ENCODE measurements at places on chromosomes 3 and 15.

DNA sequence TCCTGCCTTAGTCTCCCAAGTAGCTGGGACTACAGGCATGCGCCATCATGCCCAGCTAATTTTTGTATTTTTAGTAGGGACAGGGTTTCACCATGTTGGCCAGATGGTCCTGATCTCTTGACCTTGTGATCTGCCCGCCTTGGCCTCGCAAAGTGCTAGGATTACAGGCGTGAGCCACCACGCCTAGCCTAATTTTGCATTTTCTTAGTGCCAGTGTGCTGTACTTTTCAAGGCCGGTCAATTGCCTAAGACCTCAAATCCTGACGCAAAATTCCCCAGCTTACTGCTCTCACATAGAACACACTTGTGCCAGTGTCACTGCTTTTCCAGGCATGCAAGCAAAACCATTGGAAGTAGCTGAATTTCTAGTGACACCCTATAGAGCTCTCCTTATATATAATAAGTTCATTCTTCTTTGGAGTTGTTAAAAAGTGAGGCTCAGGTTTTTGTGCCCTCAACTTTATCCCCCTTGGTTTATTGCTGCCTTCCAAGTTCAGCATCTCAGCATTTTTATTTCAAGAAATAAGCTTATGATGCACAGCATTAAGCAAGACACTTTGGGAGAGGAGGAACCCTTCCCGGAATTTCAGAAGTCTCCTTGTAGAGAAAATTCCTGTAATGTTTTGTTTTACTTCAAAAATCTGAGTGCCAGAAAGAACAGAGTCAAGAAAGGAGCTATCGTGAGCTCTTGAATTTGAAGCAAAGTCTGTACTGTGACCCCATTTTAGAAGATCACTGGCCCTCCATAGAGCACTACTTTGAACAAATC, 93.2 kb downstream of the FILIP1L start:
- DNase-seq, result no peak

DNA sequence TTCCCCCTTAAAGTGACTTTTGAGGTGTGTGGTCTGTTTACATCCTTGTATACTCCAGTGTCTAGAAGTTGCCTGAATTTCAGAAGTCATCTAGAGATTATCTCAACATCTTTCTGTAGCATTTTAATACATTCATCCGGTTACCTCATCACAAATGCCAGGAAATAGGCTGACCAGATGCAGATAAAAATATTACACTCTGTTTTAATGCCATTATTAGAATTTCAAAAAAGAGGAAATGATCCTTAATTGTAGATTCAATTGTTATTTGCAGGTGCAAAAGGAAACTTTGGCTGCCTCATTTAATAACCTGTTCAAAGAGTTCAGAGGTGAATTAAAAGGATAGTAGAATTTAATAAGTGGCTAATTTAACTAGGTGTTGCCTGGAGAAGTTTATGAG, 290.9 kb downstream of the C3orf38 start:
- DNase-seq, result no peak

GRCh38 chr3:169966428-169966950, at the start of gene SEC62:
Gene SEC62, plus strand, starts transcription at chr3:169966807. Its CDS starts 16 bp downstream, at chr3:169966823.
- DNase-seq, result peak; percentile 92

DNA sequence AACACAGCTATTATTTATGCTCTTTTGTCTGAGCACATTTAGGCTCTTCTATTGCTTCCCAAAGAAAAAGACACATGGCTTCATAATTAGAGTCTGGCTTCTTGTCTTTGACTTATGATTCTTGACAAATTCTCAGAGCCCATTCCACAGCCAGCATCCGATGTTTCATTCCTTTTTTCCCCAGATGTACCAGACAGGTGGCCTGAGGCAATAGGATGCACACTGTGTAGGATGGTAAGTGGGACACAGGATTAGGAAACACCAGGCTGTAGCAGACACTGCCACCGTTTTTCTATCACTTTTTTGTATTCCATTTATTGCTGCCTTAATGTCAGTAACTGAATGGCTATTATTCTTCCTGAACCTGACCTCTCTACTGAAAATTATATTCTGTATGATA, 188.9 kb upstream of the CDIN1 start:
- no peak for DNase-seq

DNA sequence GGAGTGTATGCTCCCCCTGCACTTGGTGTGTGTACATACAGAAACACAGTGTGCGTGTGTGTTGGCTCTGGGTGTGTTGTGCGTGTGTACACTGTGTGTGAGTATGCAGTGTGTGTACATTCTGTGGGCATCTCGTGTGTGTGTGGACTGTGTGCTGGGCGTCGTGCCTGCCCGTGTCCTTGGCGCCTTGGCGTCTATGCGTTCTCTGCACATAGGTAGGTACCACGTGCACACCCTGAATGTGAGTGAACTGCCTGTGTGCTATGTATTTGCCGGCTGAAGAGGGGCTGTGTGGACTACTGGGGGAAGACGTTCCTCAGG, 481 bp upstream of the ECE2 start:
- no peak for DNase-seq

- DNase-seq, result no peak
Observed at GRCh38 chr3:19931767-19932188, 2.2 kb downstream of the EFHB start.

DNA sequence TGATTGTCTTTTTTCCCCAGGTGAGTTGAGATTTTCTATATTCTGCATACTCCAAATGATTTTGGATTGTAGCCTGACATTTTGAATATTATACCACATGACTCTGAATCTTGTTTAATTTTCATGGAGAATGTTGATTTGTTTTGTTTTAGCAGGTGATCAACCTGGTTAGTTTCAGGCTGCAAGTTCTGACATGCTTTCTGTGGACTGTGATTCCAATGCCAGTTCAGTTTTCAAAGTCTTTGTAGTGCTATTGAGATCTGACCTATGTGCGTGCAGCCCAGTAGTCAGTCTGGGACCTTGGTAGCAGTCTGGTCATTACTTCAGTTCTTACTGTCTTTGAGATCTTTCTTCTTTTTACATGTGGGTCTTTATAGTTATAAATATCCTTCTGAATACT, 18.6 kb upstream of the MTMR10 start:
- no peak for DNase-seq

DNA sequence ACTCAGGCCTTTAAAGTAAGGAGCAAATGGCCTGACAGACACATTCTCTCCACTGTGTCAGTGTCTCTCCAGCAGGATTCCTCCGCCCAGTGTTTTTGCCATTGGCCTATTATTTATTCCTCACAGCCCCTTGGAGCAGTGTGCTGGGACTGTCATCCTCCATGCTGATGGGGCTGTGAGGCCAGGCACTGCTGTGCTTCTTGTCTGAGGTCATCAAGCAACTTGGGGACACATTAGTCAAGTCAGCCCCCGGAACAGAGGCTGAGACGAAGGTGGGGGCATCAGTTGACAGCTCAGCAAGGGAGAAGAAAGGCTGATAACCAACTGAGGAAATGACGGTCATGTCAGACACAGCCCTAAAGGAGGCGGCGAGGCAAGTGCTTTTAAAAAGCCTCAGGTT, 67.4 kb downstream of the XXYLT1 start:
- DNase-seq, result no peak

DNA sequence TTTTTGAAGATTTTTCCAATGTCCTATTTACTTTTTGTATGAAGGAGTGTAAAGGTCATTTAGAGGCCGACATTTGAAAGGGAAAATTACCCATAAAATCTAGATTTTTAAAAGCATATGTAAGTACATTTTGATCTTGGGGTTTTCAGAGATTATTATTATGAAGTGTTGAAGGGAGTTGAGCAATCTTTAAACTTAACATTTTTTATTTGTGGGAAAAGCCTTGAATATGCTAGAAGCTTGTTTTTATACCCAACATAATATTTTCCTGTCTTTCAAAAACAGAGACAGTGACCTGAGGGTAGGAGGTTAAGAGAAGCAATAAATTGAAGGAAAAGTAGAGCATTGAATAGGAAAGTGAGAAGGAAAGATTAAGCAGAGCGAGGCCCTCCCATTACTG, 85.7 kb downstream of the SLMAP start:
- DNase-seq, result no peak

DNA sequence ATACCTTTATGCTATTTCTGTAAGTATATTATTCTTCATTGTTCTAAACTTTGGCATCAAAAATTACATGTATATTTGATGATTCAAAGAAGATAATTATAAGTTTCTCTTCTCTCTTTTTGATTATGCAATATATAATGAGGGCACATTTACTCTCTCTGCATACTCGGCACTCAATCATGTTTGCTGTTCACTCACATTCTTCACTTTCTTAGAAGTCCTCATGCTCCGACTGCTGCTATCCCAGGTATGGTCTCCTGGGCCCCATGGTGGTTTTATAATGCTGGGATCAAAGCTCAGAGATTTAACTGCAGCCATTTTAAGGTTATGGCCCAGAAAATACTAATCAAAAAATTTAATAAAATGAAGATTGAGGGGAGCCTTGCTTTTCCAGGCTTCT, 529.7 kb upstream of the IL12A start:
- DNase-seq, result no peak

GRCh38 chr3:152474585-152474984, 205.9 kb downstream of the MBNL1 start:
- no peak for DNase-seq

DNA sequence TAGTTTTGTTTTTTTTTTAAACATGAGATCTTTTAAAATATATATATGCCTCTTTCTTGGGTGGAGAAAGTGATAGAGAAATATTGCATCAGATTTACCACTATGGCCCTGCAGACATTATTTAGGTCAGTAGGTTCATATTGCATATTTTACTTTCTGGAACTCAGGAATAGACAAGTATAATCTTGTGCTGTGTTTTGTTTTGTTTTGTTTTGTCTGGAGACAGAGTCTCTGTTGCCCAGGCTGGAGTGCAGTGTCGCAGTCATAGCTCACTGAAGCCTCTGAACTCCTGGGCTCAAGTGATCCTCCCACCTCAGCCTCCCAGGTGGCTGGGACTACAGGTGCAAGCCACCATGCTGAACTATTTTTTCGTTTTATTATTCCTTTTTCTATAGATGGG, 21.5 kb upstream of the DUT start:
- no peak for DNase-seq

- no peak for DNase-seq
Observed at GRCh38 chr15:33807665-33808064, 160.6 kb upstream of the CHRM5 start.

GRCh38 chr3:128823631-128824030, 55.8 kb upstream of the ACAD9 start:
- no peak for DNase-seq

DNA sequence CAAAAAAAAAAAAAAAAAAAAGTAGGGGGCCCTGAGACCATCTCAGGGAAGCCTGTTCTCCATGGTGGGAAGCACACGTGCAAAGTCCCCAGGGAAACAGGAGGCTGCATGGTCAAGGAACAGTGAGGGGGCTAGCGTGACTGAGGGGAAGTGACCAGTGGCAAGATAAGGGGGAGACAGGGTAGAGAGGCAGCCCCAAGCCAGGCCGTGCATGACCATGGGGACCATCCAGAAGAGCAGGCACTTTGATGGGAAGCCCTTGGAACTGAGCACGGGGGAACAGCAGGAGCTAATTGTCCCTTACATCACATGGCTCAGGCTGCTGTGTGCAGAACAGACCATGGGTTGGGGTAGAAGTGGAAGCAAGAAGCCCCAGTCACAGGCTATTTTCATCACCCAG, 196.2 kb downstream of the NTRK3 start:
- DNase-seq, result no peak

DNA sequence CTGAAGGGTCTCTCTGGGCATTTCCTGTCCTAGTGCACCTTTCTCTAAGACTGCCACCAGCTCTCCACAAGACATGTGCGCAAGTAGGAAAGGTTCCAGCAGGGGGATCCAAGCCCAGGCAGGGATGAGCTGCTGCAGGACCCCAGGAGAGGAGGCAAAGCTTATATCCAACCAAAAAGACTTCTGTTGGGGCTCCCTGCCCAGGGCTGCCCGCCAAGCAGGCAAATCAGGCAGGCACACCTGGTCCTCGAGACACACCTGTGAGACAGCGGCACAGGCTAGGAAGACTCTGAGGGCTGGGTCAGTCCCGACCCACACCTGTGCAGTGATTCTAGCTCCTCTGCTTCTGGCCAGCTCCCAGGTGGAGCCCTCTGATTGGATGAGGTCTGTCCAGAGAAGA, 80.6 kb downstream of the MYLK start:
- no peak for DNase-seq

DNA sequence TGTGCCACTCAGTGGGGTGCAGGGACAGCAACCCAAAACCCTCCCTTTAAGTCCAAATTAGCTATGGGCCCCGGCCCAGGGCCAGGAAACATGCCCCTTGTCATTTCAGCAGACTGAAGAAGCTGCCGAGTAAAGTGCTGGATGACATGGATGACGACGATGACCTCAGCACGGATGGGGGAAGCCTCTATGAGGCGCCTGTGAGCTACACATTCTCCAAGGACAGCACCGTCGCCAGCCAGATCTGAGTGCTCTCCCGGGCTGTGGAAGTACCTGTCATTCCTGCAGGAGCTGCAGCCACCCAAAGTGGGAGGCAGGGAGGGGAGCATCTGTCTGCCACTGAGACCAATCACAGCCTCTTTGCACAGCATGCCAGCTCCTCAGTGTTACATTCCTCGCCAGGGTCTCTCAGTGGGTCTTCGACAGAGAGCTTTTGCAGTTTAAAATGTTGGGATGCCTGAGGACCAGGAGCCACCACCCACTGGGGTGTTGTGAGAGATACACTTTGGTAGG, 44.4 kb upstream of the MYZAP start:
- no peak for DNase-seq

- DNase-seq, result no peak
Observed at GRCh38 chr3:126439346-126439967, 36.2 kb downstream of the ZXDC start.

- DNase-seq, result no peak
Observed at GRCh38 chr3:179971280-179971679, 65.5 kb downstream of the PEX5L start.

DNA sequence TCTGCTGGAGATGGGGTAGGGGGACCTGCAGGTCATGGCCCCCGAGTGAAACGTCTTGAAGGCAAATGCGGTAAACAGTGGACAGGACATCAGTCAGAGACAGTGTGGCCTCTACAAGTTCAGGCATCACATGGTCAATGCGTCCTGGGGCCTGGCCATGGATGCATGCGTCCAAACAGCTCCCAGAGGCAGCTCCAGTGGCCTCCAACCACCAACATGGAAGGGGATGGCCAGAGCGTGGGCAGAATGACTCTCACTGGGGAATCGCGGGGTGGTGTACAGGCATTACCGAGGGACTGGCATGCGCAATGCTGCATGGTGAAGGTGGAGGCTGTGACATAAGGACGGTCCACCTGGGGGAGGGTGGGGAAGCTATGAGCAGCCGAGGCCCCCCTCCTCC, 35.6 kb upstream of the IQSEC1 start:
- no peak for DNase-seq

- no peak for DNase-seq
Observed at GRCh38 chr3:89340408-89340807, 233.0 kb downstream of the EPHA3 start.

GRCh38 chr3:150970665-150971324, 1.7 kb downstream of the CLRN1 start:
- no peak for DNase-seq

DNA sequence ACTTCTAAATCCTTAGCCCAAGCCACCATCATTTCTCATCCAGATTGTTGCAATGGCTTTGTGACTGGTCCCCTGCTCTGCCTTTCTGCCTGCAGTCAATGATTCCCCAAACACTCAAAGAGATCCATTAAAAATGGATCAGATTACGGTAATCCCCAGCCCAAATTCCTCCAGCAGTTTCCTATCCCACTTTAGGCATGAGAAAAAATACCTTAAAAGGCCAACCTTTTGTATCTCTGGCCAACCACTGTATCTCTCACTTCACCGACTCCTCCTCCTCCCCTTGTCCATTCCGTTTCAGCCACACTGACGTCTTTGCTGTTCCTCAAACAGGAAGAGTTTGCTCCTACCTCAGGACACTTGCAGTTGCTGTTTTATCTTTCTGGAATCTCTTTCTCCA, 20.9 kb upstream of the IL1RAP start:
- DNase-seq, result no peak

All from prostate gland (tissue), 2 donors.